ENCODE measurements at places on chromosomes 4 and X.

GRCh38 chr4:77398256-77398655, 207.4 kb upstream of the CXCL13 start:
- no peak for DNase-seq

GRCh38 chr4:117637347-117637746, 396.9 kb upstream of the NDST3 start:
- DNase-seq, result no peak

GRCh38 chrX:33086886-33087285, 124.5 kb downstream of the DMD start:
- DNase-seq, result no peak

DNA sequence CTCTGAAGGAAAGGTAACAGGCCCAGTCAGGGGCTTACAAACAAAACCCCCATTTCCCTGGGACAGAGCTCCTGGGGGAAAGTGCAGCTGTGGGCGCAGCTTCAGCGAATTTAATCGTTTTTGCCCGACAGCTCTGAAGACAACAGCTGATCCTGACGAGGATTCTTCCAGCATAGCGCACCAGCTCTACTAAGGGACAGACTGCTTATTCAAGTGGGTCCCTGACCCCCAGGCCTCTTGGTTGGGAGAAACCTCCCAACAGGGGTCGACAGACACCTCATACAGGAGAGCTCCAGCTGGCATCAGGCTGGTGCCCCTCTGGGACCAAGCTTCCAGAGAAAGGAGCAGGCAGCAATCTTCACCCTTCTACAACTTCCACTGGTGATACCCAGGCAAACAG, 486.7 kb downstream of the PRR32 start:
- DNase-seq, result no peak

All from RPMI7951 (cell line).